Astrocyte (in vitro differentiated cells and primary cell): ENCODE measurements at places on chromosomes 16 and 17. TPM values are rescaled to one million over a fixed set of nuclear protein-coding genes. Genes with fewer than 3 reads are reported as not detected.

DNA sequence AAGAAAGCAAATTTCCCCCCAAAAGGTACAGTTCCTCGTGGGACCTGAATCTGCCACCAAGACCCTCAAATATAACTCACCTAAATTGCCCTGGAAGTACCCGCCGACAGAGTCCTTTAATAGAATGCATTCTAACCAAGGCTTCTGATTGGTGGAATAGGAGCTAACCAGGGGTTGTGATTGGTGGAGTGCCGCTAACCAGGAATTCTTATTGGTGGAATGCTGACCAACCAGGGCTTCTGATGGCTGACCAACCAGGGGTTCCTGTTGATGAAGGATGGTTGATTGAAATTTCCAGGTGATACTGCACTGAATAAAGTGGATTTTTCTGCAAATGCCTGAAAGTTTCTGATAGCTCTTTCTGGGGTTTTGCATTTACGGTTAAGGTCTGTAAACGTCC is 6.5 kb downstream of the TFAP4 start:
- DNase-seq: no peak

- DNase-seq: no peak
Observed at GRCh38 chr17:75102385-75102821, 7.4 kb upstream of the ARMC7 start.

Gene SPNS2
- 1.3 and 4.3 TPM in 2 replicates for total RNA-seq

GRCh38 chr16:82735673-82736091 is 108.9 kb downstream of the CDH13 start:
- peak; percentile 74 for DNase-seq
